ENCODE measurements at places on chromosomes 3 and 15.

DNA sequence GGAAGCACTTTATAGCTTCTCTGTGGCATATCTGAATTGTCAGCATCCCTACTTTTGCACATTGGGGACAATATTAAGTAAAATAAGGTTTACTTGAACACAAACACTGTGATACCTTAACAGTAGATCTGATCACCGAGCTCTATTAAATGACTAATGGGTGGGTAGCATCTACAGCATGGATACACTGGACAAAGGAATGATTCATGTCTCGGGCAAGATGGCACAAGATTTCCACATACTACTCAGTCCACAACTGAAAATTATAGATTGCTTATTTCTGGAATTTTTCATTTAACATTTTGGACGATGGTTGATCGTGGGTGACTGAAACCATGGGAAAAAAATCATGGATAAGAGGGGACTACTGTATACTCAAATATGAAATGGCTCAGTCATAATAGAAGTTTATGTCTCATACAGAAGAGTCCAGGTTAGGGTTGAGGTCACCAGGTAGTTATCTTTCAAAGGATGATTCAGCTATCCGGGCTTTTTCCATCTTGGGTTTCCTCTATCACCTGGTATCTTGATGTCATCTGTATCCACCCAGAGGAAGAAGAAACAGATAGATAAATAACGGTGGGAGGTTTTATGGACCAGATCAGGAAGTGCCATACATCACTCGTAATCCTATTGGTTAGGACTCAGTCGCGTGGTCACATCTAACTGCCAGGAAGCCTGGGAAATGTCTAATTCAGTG is 320.0 kb upstream of the RARB start:
- DNase-seq: no peak

GRCh38 chr15:60797444-60798040 is 318.6 kb upstream of the ICE2 start:
- DNase-seq: no peak

- DNase-seq: no peak
Measured at GRCh38 chr3:43769885-43770425, 79.2 kb downstream of the ABHD5 start.

GRCh38 chr3:29912600-29913288 is 631.9 kb downstream of the RBMS3 start:
- DNase-seq: no peak

DNA sequence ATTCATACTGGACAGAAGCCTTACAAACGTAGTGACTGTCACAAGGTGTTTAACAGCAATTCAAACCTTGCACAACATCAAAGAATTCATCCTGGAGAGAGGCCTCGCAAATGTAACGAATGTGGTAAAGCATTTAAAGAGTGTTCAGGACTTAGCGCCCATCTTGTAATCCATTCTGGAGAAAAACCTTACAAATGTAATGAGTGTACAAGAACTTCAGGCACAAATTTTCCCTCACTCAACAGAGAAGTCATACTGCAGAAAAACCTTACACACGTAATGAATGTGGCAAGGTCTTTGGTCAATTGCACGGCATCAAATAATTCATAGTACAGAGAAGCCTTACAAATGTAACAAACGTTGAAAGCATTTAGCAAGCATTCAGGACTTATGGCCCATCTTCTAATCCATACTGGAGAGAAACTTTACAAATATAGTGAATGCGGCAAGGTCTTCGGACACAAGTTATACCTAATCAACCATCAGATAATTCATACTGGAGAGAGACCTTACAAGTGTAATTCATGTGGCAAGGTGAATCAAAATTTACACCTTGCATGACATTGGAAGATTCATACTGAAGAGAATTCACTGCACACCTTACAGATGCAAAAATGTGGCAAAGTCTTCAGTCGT is 27.5 kb downstream of the SPCS1 start:
- no peak for DNase-seq

GRCh38 chr3:45169125-45169904 is 23.1 kb upstream of the CDCP1 start:
- no peak for DNase-seq

- DNase-seq: no peak
Measured at GRCh38 chr3:124685481-124685880, 44.8 kb upstream of the UMPS start.

DNA sequence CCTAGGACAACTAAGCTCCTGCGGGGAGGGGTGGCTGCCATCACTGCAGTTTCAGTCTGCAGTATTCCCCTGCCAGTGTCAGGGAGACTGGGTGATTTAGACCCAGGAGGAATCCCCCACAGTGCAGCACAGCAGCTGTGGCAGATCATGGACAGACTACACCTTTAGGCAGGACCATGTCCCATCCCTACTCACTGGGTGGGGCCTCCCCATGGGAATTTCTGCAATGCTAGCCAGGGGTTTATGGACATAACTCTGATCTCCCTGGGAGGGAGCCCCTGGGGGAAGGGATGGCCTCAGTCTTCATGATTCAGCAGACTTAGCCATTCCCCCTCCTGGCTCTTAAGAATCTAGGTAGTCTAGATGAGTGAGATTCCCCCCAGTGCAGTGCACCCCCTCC is 130.1 kb upstream of the STAC start:
- no peak for DNase-seq

DNA sequence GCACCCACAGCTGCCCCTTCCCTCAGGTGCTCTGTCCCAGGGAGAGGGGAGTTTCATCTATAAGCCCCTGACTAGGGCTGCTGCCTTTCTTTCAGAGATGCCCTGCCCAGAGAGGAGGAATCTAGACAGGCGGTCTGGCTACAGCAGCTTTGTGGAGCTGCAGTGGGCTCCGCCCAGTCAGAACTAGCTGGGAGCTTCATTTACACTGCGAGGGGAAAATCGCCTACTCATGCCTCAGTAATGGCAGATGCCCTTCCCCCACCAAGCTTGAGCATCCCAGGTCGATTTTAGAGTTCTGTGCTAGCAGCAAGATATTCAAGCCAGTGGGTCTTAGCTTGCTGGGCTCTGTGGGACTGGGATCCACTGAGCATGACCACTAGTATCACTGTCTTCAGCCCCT is 181.2 kb upstream of the RARB start:
- DNase-seq: no peak

- no peak for DNase-seq
Measured at GRCh38 chr3:38027466-38028465, 1.7 kb downstream of the PLCD1 start.

DNA sequence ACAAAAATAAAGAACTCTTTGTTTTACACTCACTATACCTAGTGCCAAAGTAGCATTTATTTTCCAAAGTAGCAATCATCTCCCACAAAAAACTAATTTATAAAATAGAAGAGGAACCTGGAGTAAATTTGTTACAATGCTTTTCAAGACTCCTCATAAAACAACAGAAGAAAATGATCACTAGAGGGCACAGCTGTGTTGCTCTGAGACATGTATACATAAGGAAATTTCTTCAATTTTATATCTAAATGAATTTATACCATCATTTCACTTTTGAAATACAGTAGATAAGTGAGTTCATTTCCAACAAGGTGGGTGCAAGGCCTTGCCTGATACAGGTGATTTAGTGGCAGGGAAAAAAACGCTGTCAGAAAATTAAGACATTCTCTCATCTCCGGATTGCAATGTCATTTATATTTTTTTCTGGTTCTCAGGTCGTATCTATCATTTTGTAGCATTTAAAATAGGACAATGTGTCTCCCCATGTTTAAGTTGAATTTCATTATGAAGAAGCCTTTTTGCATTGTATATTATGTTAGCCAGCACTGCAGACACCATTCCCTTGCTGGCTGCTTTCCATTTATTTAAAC is 25.3 kb upstream of the ARHGEF26 start:
- no peak for DNase-seq

- DNase-seq: no peak
Measured at GRCh38 chr3:100033903-100034471, 80.3 kb downstream of the FILIP1L start.

DNA sequence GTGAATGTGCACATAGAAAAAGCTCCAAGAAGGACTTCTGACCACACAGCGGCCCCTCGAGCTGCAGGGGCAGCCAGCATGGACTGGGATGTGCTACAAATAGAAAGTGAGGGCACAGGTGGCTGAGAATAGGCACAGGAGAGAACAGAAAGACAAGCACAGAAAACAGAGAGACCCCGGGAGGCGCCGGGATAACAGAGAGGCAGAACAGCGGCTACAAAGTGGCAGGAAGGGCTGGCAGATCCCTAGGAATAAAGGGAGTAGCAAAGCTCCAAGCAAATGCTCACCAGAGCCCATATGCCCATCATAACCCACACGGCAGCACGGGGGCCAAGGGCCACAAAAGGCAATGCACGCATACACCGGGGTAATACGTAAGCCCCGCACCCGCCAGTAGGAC is 201.7 kb upstream of the NSMCE3 start:
- no peak for DNase-seq

DNA sequence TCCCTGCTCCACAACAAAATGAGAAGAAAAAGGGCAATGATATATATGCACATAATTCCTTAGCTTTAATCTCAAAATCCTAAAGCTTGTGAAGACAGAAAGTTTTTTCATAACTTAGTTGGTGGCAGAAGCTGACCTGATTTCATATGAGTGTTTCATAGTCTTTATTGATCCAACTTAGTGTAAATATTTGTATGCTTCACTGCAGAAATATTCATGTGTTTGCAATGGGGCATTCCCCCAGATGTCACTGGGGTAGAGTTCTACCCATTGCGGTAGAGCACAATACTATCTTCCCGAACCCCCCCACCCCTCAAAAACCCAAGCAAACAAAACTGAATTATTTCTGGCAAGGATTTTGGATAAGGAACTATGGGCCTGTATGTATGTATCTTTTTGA is 221.2 kb downstream of the THRB start:
- no peak for DNase-seq

DNA sequence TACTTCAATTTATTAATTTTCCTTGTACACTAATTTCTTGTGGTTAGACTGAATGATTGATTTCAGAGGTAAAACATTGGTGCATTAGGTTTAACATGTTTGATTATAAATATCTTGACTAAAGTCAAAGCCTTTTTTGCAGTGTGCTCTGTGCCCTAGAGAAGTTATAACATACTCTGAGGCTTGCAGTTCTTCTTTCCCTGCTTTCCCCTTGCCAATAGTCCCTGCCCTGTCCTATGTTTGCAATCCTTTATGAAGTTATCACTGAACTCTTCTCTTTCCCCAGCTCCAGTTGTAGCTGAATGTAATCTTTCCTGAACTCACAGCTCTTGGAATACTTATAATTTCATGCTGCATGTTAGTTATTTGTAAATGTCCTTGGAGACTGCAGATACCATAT is 35.6 kb downstream of the USP3 start:
- DNase-seq: no peak

- no peak for DNase-seq
Measured at GRCh38 chr15:73678498-73678897, 5.7 kb upstream of the CD276 start.

DNA sequence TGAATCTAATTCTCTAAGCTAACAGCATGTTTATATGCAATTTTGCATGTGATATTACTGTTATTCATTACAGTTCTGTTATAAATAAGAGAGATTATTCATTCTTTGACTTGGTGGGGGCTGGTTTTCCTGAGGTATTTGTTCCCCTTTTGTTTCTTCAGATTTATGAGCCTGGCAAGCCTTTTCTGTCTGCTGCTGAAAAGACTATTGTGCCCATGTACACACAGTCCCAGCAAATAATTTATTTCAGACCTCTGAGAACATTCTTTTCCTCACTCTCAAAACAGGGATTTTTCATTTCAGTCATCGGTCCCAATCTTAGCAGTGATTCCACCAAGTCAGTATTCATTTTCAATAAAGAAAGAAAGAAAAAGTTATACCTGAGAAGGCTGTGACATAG is 716.8 kb downstream of the NSUN3 start:
- no peak for DNase-seq

DNA sequence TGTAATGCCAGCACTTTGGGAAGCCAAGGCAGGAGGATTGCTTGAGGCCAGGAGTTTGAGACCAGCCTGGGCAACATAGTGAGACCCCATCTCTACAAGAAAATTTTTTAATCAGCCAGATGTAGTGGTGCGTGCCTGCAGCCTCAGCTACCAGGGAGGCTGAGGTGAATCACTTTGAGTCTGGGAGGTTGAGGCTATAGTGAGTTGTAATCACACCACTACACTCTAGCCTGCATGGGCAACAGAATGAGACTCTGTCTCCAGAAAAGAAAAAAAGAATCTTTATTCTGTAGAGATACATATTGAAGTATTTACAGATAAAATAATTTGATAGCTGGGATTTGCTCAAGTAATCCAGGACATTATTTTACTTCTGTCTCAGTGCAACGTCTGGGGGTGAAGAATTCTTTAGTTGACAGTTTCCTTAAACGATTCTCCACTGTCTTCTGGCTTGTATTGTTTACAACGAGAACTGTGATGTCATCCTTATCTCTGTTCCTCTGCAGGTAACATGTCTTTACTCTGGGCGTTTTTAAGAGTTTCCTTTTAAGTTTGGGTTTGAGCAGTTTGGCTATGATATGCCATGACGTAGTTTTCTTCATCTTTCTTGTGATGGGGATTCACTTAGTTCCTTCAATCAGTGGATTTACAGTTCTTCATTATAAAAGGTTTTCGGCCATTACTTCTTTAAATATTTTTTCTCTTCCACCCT is 26.3 kb downstream of the KPNA1 start:
- DNase-seq: no peak

GRCh38 chr15:73287019-73287418 is 81.7 kb downstream of the HCN4 start:
- no peak for DNase-seq

DNA sequence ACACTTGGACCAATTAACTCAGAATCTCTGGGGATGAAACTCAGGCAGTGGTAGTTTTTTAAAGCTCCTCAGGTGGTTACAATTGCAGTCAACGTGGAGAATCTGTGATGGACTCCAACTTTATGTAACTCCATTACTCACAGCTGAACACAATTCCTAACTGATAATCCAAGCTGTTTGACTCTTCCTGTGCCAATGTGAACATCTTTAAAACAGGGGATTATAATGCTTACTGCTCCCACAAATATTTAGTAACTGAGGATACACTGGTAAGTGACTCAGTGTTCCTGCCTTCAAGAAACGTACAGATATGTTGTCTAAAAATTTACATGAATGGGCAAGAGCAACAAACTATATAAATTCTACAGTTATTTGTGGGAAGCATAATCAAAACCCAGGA is 85.6 kb downstream of the OSBPL10 start:
- DNase-seq: no peak

DNA sequence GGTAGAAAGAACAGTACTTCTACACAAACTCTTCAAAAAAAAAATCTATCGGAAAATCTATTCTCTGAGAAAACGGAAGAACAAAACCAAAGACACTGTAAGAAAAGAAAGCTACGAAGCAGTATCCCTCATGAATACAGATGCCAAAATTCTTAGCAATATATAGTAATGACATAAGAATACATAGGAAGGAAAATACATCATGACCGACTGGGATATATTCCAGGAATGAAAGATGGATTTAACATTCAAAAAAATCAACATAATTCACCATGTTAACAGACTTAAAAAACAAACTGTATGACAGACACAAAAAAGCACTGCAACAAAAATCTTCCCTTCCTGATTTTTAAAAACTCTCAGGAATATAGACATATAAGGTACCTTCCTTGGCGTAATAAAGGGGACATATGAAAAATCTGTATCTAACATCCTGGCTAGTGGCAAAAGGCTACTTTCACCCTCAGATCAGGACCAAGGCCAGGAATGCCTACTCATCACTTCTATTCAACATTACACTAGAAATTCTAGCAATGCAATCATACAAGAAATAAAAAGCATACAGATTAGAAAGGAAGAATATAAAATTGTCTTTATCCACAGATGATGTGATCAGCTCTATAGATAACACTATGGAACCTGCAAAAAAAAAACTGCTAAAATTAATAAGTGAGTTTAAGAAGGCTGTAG is 77.6 kb upstream of the XXYLT1 start:
- DNase-seq: no peak

Measured in stimulated activated CD8-positive, alpha-beta memory T cell treated with anti-CD3 and anti-CD28 coated beads, Interleukin-7, amount 100 ng/mL, for 1 hour (primary cell).